CD4-positive, alpha-beta T cell treated with Interleukin-6 for 4 hours (primary cell): ENCODE measurements at places on chromosomes 6 and 20.
A peak's percentile ranks its signal among the peaks of the same experiment; 100 is the strongest.

GRCh38 chr20:1308067-1308701 is 20.8 kb downstream of the SDCBP2 start:
- DNase-seq: no peak

GRCh38 chr6:52216932-52217575 is 27.2 kb downstream of the IL17F start:
- no peak for DNase-seq

- DNase-seq: no peak
Observed at GRCh38 chr20:45971425-45971674, 653 bp downstream of the ZNF335 start.

- DNase-seq: no peak
Observed at GRCh38 chr20:56630086-56630493, 984 bp downstream of the TFAP2C start.

DNA sequence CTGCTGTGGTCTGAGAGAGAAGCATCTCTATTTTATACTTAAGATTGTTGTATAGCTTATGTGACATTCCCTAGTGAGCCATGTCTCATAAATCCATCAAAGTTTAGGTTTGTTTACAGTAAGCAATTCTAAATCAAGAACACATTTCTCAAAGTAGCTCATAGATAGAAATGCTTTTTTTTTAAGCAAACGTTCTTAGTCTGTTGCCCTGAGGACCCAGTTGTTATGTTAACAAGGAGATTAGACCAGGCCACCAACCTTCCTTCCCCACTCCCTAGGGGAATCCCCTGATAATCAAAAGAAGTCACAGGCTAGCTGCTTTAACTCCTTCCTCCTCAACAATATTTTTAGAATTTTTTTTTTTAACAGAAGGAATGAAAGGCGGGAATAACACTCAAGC is 169.0 kb downstream of the FUT9 start:
- DNase-seq: no peak

- no peak for DNase-seq
Observed at GRCh38 chr6:156851454-156851921, 74.3 kb downstream of the ARID1B start.

GRCh38 chr6:7684843-7685242 is 41.1 kb upstream of the BMP6 start:
- no peak for DNase-seq

DNA sequence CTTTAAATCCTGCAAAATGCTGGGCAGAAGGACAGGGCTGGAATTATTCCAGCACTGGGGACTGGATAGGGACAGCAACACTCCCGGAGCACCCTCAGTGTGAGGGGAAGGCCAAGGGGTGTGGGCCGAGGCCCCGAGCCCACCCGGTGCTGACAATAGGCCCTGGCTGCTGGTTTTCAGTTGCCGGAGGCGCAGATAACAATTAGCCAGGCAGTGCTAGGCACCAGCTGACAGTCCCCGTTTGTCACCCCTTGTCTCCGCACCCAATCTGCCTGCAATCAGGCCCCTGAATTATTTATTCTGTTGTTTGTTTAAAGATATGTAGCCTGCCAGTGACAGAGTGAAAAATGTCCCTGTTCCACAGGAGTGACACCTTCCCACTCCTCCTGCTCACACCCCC is 120.0 kb downstream of the GRM4 start:
- DNase-seq: no peak

DNA sequence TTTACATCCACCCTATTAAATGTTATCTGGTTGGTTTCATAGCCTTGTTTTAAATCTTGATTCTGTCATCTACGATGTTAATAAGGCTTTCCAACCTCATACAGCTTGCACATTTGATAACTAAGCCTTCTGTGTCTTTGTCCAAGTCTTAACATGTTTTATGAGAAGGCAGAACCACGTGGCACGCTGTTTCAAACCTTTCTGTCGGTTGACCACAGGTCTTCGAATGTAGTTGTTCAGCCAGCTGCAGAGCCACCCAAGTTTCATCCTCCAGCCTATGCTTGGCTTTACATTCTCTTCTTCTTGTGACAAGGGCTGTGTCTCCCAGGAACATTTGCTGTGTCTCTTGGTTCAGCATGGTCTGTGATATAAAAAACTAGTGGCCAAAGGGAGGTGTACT is 15.7 kb upstream of the SGK2 start:
- DNase-seq: no peak

DNA sequence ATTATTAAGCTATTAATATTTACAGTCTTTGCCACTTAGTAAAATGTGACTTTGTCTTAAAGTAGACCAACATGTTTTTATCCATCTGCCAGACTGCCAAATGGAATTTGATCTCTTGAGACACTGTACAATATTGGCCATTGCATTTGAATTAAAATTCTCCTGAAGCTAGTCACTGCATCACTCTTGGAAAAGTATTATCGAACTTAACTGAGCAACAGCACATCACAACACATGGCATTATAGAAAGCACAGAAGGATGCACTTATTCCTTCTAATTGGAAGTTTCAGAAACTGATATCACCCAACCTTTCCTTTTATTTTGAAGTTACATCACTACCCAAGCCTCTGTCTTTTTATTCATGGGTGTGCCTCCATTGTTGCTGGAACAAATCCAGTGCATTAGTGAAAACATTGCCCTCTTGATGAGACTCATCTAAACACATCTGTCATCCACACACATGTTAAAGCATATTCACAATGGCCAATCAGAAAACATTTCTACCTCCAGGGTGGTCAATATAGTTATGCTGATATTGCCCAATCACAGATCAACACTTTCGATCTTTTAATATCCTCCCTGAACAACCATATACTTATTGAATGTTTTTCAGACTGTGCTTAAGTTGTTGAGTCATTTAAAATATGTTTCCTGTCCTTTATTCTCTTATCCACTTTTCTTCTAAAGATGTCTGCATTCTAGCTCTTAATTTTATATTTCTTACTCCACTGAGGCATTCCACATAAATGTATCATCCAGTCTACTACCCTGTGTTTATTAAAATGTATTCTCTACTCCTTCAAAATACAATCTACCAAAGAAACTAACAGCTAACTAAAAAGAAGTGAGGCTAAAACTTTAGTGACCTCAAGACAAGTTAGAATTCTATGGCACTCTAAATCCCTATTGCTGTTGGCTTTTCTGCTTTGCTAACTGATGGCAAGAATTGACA is 535.0 kb downstream of the RFPL4B start:
- DNase-seq: no peak

- no peak for DNase-seq
Observed at GRCh38 chr20:13855613-13856012, 70.8 kb downstream of the NDUFAF5 start.

GRCh38 chr6:35955071-35955470 is 34.2 kb upstream of the SRPK1 start:
- DNase-seq: no peak

GRCh38 chr6:134317471-134318131 is at the start of gene SGK1:
SGK1 (minus strand) TSS chr6:134318112; CDS start chr6:134317460, 652 bp downstream.
- DNase-seq: peak; percentile 51

DNA sequence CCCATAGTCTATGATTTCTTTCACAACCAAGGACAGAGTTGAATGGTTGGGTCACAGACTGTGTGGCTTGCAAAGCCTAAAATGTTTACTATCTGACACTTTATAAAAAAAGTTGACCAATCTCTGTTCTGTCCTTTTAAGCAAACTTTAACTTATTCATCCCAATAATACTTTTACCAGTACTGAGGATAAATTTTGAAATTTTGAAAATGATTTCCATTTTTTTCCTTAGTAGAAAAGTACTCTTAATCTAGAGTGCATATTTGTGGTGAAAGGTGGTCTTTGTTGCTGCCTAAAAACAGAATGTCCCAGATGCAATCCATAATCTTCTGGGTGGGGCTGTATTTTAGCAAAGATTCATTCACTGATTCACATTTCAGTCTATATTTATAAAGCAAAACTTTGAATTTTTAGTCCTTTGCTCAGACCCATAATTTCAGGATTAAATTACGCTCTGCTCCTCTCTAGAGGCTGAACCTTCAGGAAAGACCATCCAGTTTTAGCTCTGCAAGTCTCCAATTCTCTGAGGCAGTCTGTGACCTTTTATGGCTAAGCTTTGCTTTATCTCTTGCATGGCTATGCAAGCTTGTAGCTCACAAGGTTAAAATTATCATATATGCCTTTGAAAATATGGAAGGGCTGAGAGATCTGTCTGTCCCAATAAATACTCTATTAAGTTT is 573.5 kb downstream of the COL12A1 start:
- DNase-seq: no peak

GRCh38 chr20:36344517-36345132 is 38.5 kb downstream of the DLGAP4 start:
- DNase-seq: peak; percentile 5

GRCh38 chr6:111642463-111643158 is 36.9 kb upstream of the TRAF3IP2 start:
- peak; percentile 38 for DNase-seq

DNA sequence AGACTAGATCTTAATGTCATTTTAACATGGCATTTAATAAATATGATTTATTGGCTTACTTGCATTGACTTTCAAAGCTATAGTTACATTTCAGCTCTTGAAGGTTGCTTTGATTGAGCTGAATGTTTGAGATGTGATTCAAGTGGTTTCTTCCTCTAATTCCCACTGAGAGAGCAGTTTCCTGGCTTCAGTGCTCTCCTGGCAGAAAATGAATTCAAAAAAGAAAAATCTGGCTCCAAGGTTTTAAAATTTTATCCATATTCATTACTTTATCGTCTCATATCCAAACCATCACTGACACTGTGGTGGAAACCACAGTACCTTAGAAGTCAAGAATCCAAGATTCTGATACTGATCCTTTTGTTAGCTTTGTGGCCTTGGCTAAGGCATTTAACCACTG is 263.1 kb upstream of the HSF2 start:
- no peak for DNase-seq

DNA sequence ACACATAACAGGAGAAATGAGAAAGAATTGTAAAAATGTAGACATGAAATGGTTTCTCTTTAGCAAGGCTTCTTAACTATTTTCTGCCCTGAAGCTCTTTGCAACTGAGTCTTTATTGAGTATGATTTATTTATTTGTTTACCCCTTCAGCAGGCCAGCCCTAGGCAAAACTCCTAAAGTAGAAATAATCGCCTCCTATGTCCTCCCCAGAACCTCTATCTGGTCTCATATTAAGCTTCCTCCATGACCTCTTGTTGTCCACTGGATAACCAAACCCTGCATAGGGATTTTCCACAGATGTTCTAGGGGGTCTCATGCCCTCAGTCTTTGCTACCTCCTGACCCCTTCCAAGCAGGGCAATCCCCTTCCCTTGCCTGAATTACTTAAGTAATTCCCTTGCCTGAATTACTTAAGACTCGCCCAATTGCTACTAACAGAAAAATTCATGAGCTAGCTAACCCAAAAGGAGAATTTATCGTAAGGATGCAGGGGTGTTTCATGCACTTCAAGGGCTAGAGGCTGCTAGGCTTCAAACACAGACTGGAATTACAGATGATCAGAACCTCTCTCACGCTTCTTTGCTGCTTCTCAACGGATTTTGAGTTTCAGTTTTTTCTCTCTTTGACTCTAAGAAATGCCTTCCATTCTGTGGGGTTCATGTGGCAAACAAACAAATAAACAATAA is 425.9 kb upstream of the RNF217 start:
- no peak for DNase-seq

DNA sequence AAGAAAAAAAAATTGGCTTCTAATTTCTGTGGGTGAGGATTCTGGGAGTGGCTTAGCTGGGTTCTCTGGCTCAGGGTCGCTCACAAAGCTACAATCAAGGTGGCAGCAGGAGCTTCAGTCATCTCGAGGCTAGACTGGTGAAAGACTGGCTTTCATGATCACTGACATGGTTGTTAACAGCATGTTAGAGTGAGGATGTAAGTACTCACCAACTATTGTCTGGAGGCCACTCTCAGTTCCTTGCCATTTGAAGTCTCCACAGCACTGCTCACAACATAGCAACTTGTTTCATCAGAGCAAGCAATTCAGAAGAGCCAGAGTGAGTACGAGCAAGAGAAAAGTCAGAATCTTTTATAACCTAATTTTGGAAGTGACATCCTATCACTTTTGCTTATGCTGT is 145.7 kb upstream of the PRSS16 start:
- no peak for DNase-seq

DNA sequence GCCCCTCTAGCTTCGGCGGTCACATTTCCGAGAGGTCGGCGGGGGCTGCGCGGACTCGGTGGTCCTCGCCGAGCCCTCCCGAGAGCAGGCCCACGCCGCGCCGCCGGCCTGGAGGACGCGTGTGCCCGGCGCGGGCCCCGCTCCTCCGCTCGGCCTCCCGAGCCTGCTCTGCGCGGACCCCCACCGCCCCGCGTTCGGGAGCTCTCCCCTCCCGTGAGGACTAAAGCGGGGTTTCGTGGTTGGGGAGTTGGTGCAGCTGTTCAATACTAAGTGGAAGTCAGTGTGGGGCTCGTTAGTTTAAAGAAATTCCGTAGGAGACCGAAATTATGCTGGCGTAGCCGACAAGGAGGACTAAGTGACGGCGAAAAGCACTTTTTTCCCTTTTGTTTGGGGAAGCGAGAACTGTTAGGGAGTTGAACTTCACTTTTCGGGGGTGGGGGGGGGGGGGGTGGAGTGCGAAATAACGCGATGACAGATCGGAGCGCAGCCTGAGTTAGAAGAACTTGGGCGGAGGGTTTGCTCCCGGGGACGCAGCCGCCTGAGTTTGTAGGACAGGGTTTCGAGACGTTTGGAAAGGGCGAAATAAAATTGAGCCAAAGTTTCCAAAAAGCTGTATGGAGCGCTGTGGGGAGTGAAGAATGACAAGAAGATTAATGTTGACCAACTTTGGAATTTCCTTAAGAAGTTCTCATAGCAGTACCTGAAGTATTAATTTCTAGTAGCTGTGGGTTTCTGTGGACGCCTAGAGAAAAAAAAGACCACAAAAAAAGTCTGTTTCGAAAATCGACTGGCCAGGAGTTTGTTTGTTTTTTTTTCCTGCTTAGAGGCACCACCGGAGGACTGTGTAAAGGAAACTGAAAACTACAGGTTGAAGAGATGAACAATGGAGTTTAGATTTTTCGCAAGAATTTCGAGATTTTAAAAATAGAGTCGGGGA is 1.4 kb downstream of the QKI start:
- DNase-seq: peak; percentile 50

GRCh38 chr6:53241938-53242337 is 93.3 kb upstream of the GCM1 start:
- DNase-seq: no peak

GRCh38 chr20:13220194-13220903 is 725 bp upstream of the ISM1 start:
- DNase-seq: peak; percentile 24

- no peak for DNase-seq
Observed at GRCh38 chr6:20722455-20722854, 188.2 kb downstream of the CDKAL1 start.

GRCh38 chr6:16567071-16567470 is 194.2 kb downstream of the ATXN1 start:
- DNase-seq: no peak
